ENCODE measurements at places on chromosomes 3 and 15.

DNA sequence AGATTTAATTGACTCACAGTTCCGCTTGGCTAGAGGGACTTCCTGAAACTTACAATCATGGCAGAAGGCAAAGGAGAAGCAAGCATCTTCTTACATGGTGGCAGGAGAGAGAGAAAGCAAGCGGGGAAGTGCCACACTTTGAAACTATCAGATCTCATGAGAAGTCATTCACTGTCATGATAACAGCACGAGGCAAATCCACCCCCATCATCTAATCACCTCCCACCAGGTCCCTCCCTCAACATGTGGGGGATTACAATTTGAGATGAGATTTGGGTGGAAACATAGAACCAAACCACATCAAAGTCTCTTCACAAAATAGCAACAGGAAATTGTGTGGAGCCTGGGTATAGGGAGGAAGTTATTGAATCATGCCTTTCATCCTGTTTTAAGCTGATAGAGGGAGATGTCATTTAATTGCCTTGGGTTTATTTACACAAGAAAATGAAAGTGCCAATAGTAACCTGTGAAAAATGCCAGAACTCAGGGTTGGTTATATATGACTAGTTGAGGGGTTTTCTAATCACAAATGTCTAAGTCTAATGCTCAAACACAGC is 624.8 kb upstream of the LMCD1 start:
- no peak for DNase-seq

- no peak for DNase-seq
These were observed 224.2 kb upstream of the CFAP20DC start for GRCh38 chr3:59273976-59274375.

- DNase-seq = no peak
These were observed 2.0 kb upstream of the MELTF start for GRCh38 chr3:197031315-197032285.

- no peak for DNase-seq
These were observed 62.5 kb downstream of the IL20RB start for GRCh38 chr3:137020315-137020714.

GRCh38 chr15:55183679-55184078 is 13.1 kb downstream of the RSL24D1 start:
- no peak for DNase-seq

GRCh38 chr3:41518626-41519025 is 319.3 kb downstream of the CTNNB1 start:
- DNase-seq = no peak

- DNase-seq = no peak
These were observed 88.7 kb downstream of the GABRG3 start for GRCh38 chr15:27059610-27060202.

DNA sequence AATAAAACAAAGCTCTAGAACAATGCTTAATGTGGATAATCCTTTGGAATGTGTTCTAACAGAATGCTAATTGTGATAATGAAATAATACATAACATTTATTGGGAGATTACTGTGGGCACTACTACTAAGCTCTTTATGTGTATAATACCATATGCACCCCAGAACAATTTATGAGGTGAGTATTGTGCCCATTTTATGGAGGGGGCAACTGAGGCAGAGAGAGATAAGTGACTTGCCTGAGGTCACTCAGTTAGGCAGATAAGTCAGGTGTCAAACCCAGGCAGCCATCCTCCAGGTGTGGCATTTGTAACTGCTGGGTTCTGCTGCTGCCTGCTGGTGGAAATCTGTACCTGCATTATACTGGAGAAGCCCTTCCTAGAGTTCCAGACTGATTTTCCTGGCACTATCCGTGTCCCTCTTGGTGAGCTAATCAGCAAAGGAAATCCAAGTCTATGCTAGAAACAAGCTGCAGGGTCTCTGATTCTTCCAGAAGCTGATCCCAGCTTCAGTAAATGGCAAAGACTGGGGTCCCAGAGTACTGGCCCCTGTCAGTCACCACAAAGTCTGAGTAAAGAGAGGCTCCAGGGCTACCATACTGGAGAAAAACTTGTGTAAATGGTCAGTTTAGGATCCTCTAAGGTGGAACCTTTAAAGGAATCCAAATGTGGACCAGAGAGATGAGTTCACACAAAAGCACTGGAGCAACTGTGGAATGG is 22.6 kb upstream of the RBP1 start:
- DNase-seq = no peak

DNA sequence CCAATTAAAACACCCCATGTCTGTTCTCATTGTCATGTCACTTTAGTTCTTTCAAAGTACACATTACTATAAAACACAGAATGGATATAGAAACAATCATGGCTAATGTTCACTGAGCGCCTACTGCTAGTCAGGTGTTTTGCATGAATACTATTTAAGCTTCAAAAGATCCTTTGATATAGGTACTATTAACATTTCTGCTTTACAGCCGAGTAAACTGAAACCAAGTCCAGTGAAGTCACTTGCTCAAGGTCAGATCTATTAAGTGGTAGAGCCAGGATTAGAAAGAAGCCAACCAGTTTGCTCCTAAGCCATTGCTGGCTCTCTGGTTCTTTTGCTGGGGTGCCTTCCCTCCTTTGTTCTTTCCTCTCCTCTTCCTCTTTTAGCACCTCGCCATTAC is 32.4 kb upstream of the NMNAT3 start:
- DNase-seq = no peak
